ENCODE measurements at places on chromosomes 3 and 15.

DNA sequence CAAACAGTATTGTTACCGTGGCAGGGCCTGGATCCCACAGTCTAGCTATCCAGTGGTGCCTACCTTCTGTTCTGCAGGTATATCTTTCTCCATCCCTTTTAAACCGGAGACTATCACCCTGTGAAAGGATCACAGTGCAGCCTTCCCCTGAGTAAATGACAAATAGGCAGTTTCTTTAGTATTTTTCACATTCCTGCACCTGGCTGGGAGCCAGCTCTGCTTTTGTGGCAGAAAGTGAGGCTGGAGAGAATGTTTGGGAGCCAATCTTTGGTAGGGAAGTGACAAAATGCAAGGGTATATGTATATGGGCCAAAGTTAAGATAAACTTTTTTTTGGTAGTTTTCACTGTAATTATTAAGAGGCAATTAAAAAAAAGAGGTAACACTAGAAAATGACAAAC, 54.8 kb downstream of the ARHGEF26 start:
- DNase-seq: no peak

DNA sequence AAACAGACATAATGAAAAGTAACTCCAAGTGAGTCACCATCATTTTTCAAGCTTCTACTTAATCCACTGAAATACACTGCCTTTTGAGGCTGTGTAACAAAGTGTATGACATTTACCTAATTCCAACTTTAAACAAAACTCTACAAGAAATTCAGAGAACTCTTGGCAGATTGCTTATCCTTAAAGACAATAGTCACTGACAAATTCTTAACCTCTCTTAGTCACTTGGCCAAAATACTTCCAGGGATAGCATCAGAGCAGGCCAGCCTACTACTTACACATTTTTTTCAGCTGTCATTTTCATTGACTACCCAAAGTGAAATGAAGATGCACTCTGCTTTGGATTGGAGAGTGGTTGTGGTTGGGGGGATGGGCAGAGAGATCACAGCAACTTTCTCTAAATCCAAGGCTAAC, 3.6 kb downstream of the WWTR1 start:
- DNase-seq: no peak

DNA sequence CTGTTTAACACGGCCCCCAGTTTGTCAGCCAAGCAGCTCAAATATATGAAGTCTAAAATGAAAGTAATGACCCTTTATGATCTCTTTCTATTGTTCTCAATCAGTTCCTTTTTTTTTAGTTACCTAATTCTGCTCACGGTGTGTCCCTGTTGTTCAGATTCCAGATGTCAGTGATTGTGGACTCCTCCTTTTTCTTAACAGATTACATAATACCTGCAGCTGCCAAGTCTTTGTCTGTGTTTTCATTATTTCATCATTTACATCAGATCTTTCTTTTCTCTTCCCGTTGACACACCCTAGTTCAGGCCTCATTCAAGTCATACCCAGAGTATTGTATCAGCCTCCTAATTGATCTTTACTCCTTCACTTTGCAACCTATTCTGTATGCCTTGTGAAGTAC, 56.1 kb upstream of the SKIL start:
- DNase-seq: no peak

GRCh38 chr15:42070976-42071350, 23.4 kb downstream of the PLA2G4D start:
- DNase-seq: no peak

GRCh38 chr3:37673401-37673800, 188.3 kb upstream of the CTDSPL start:
- no peak for DNase-seq
